Stimulated activated CD4-positive, alpha-beta T cell treated with anti-CD3 and anti-CD28 coated beads, Interleukin-1b, Interleukin-23, amount 100 ng/mL, for 1 hour (primary cell): ENCODE measurements at places on chromosomes 13 and 19.

- DNase-seq, result no peak
Measured at GRCh38 chr19:54473071-54473891, at the start of gene CDC42EP5. Gene CDC42EP5, minus strand, starts transcription at chr19:54473296. Its CDS starts 7,749 bp downstream, at chr19:54465547.

DNA sequence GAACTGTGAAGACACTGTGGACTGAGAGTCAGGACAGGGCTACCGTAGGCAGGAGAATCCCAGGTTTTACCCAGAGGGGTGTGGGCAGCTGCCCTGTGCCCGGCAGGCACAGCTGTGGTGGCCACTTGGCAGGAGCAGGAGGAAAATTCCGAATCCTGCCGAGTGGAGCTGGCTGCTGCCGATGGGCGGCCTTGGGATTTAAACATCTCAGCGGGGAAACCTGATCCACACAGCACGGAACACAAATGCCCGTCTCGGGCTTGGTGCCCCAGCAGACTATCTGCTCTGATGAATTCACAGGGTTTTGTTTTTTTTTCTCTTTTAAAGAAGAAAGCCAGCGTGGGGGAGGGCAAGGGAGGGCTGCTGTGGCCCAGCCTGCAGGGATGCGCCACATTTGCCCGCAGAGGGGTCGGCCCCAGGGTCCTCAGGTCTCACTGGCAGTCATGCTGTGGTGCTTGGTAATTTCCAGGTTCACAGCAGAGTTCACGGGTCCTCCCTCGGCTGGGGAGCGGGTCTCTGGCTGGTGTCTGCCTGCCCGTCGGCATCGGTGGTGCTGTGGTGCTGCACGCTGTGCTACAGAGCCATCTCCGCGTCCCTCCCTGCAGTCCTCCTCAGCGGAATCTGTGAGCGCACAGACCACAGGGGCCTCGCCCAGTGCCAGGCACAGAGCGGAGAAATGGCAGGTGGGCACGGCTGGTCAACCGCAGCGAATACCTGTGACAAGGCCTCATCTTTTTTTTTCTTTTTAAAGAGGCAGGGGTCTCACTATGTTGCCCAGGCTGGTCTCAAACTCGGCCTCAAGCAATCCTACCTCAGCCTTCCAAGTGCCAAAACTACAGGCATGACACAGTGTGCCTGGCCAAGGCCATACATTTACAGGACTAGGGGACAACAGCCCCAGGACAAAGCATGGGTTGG lies 28.1 kb downstream of the MPND start:
- DNase-seq, result no peak

GRCh38 chr19:29115181-29115580 lies 97.8 kb downstream of the UQCRFS1 start:
- DNase-seq, result no peak

DNA sequence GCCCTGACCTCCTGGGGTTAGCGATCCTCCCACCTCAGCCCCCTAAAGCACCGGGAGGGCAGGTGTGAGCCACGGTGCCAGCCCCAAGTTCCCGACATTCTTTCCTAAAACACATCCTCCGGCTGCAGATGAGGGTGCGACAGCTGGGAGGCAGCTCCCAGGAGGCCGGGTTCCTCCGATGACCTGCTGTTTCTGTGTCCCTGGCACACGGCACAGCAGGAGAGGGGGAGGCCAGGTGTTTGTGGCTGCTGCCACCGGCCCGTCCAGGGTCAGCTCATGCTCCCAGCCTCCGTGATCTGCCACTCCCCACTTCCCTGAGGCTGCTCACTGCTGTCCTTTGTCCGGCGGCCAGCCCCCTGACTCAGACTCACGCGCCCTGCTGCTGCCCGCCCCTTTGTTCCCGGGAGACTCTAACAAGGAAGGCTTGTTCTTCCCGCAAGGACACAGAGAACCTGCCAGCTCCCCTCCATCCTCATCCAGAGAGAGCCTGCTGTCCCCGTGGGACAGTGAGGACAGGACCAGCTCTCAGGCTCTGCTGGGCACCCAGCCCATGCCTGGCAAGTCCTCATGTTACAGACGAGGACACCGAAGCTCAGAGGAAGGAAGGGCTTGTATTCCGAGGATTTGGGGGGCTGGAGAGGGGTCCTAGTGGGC lies 10.6 kb upstream of the MADCAM1 start:
- DNase-seq, result no peak

DNA sequence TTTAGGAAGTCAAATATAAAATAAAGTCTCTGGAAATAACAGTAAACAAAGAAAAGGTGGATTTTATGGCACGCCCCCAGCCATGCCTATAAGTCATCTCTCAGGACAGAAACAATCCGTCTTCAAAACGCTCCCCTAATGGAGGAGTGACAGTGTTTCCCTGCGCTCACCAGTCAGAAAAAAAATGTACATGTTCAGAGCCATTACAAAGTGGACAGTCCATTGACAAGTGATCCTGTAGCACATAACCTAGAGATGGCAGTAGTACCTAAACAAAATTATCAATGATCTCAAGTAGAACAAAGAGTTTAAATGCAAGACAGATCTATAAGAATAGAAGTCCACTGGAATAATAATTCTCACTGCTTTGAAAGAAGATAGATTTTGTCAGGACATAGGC lies 891.7 kb upstream of the MIR17HG start:
- no peak for DNase-seq

GRCh38 chr13:113747291-113747833 lies 11.7 kb upstream of the TMEM255B start:
- no peak for DNase-seq

DNA sequence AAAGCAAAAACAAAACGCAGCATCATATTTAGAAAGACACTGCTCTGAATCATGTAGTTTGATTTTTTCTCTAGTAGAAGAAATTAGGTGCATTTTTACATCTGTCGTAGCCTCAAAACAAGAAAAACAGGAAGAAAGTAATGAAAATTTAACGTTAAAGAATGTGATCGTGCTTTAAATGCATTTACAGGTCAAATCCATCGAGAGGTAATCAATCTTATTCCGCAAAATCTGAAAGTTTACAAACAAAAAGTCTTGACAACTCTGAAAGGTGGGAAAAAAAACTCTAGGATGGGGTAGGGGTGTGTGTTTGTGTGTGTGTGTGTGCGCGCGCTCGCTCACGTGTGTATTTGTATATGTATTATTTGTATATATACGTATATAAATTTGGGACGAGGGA lies 10.2 kb downstream of the POU4F1 start:
- DNase-seq, result no peak

DNA sequence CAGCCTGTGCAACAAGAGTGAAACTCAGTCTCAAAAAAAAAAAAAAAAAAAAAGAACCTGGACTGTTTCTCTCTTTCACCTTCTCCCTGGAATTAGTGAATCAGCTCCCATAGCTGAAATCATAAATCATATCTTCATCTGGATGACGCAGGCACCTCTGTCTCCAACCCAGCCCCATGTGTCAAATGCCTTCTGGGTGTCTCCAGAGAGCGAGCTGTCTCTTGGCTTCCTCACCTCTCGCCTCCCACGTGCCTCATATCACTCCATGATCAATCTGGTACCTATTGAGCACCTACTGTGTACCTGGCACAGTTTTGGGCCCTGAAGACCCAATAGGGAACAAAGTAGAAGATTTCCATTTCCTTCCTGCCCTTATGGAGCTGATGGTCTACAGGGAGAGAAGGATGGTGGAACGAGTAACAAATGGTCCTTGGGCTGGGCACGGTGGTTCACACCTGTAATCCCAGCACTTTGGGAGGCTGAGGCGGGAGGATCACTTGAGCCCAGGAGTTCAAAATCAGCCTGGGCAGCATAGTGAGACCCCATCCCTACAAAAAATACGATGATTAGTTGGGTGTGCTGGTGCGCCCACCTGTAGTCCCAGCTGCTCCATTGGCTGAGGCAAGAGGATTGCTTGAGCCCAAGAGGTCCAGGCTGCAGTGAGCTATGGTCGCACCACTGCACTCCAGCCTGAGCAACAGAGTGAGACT lies 2.5 kb downstream of the HSD11B1L start:
- DNase-seq, result no peak

GRCh38 chr13:52411629-52412028 lies 5.7 kb upstream of the THSD1 start:
- no peak for DNase-seq

DNA sequence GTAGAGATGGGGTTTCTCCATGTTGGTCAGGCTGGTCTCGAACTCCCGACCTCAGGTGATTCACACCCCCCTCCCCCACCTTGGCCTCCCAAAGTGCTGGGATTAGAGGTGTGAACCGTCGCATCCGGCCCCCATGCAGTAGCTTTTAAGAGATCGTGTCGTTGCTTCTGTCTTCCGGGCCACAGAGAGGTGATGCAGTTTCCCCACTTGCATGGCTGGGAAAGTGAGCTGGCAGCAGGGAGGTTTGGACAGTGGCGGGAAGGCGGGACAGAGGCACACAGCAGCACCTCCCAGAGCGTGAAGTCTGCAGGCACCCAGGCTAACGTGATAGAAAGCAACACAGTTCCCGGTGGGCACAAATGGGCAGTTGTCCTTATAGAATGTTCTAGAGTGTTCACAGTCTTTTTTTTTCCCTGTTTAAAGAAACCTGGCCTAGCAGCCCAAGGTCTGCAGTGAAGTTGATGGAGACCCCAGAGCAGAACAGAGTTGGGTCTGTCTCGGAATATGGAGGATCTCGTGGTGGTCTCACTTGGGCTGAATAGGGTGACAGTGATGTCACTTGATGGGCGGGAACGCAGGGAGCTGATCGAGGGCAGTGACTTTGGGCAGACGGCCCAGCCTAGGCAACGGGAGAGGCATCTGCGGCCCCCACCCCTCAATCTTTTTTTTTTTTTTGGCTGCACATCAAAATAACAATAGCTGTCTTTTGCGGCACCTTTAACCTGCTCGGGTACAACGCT lies 4.9 kb downstream of the UHRF1 start:
- DNase-seq, result no peak

- no peak for DNase-seq
Measured at GRCh38 chr13:41648314-41648935, 191.1 kb downstream of the RGCC start.
